ENCODE measurements at places on chromosomes 7 and 10.

DNA sequence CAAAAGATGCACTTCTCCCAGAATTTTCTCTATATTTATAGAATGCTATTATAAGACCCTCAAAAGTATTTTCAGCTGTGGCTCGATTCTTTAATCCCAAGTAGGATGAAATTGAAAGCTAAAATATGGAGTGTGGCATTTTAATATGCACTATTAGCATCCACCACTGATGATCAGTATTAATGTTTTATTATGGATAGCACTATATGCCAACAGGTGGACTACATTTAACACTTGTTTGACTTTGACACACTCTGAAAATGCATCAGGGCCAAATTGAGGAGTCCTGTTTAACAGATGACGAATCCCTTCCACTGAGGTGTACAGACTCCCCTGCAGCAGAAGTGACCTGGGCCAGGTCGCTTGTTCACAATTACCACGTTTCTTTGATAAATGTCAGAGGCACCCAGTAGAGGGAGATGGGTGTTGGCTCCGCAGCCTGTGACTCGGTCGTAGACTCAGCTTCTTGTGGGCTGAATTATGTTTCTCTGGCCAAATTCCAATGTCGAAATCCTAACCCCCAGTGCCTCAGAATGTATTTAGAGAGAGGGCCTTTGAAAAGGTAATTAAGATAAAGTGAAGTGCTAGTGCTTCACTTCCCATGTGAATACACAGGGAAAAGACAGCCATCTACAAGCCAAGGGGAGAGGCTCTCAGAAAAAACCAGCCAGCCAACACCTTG lies 48.1 kb downstream of the WIPF3 start:
- DNase-seq = no peak

DNA sequence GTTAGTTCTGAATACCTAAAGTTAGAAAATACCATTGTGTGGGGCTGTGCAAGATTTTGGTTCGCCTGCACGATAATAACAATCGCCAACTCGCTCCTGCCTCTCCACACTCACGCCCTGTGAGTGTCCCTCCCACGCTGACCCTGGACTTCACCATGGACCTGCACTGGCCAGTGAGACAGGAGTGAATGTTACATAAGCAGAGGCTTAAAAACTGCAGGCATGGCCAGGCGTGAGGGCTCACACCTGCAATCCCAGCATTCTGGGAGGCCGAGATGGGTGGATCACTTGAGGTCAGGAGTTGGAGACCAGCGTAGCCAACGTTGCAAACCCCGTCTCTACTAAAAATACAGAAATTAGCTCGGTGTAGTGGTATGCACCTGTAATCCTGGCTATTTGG lies 68.4 kb downstream of the TCERG1L start:
- no peak for DNase-seq

DNA sequence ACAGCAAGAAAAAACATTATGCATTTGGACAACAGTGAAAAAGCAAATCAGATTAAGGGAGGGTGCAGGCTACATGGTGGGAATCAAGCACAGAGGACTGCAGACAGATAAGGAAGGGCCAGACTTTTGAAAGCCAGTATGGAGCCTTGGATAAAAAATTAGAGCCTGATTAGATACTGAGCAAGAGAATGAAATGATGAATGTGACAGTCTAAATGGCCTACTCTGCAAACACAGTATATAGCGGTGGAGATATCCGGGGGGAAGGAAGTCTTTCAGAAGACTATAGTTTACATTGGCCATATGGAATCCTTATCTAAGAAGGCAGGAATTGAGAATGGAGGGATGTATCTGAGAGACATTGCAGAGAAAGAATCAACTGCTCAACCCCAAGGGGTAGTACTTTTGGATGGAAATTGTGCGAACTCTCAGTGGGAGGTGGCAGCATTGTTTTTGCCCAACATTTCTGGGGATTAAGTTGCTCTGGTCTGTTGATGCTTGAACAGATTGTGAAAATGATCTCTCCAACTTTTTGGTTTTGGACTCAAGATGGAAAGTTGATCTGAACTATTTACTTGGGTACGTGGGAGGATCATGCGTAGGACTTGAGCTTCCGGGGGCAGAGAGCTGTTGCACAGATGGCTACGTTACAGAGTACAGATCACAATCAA lies 39.4 kb upstream of the CHCHD3 start:
- DNase-seq = no peak

GRCh38 chr7:93910076-93910994 lies 4.0 kb downstream of the GNGT1 start:
- DNase-seq = no peak

GRCh38 chr7:141349338-141349737 lies 201.9 kb upstream of the AGK start:
- no peak for DNase-seq

GRCh38 chr10:17703706-17704105 lies 48.3 kb upstream of the TMEM236 start:
- no peak for DNase-seq

DNA sequence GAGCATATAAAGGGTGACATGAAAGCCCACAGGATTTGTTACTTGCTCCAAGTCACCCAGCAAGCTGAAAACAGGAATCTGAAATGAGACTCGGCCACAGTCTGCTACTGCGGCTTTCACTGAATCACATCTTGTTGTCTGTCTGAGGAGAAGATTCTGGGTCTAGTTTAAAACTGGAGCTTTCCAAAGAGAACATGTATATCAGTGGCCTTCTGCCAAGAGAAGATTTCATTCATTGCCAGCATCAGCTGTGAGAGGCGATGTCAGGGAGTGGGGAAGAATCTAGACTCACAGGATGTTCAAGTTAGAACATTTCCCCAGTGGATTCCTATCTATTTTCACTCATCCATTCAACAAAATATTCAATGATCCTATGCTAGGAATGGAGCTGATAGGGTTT lies 122.8 kb downstream of the GALNT17 start:
- no peak for DNase-seq

- no peak for DNase-seq
These were observed 29.5 kb downstream of the MDH2 start for GRCh38 chr7:76077435-76077834.

DNA sequence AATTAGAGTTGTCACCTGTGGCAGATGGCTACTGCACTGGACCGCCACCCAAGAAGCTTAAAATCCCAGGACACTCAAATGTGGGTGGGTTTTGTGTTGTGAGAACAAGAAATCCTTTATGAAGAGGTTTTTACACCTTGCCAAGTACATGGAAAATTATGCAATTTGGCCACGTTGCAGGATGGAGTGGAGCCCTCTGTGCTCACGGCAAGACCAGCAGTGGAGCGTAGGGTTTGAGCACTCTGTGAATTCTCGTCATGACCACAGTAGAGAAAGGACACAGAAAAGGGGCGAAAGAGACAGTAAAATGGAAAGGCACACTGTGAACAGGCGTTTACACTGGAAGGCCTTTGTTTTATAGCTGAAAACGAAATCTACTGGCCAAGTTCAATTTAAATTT lies 222.6 kb downstream of the ADARB2 start:
- no peak for DNase-seq

DNA sequence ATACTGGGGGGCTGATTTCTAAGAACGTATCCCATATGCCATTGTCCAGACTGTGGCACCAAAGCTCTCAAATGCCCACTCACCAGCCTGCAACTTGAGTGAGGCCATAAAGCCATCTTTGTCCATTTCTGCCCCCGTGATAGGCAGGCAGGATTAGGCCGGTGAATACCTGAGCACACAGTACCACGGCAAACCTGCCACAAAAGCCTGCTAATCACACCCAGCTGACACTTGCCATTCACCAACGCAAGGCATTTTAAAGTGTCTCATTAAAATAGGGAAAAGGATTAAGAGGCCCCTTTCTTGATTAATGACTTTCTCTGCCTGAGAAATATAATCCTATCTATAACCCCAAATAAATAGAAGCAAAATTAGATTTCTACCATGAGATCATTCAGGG lies 111.4 kb upstream of the NANOS1 start:
- no peak for DNase-seq

GRCh38 chr10:92799568-92799967 lies 48.8 kb upstream of the EXOC6 start:
- DNase-seq = no peak

- DNase-seq = no peak
These were observed 39.4 kb upstream of the GDF10 start for GRCh38 chr10:47260505-47261111.
